Gastrocnemius medialis (tissue), 4 donors: ENCODE measurements at places on chromosomes 5 and 9. TPM values are rescaled to one million over a fixed set of nuclear protein-coding genes. Genes with fewer than 3 reads are reported as not detected.

- H3K4me3 ChIP-seq: no peak overlapping the region
- DNase-seq: no peak
- no peaks in the 10 kb centered on the region for H3K36me3 ChIP-seq
These were observed 79.8 kb upstream of the MELK start for GRCh38 chr9:36492865-36493264.

DNA sequence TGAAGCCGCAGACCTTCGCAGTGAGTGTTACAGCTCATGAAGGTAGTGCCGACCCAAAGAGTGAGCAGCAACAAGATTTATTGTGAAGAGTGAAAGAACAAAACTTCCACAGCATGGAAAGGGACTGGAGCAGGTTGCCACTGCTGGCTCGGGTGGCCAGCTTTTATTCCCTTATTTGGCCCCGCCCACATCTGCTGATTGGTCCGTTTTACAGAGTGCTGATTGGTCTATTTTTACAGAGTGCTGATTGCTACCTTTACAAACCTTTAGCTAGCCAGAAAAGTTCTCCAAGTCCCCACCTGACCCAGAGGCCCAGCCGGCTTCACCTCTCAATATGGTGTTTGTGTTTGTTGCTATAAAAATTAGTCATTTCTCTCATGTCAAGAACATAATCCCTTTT is 49.7 kb downstream of the RECK start:
- DNase-seq: no peak
- peaks cover 10% of the 10 kb centered on the region for H3K4me1 ChIP-seq
- H3K4me3 ChIP-seq: no peak overlapping the region

DNA sequence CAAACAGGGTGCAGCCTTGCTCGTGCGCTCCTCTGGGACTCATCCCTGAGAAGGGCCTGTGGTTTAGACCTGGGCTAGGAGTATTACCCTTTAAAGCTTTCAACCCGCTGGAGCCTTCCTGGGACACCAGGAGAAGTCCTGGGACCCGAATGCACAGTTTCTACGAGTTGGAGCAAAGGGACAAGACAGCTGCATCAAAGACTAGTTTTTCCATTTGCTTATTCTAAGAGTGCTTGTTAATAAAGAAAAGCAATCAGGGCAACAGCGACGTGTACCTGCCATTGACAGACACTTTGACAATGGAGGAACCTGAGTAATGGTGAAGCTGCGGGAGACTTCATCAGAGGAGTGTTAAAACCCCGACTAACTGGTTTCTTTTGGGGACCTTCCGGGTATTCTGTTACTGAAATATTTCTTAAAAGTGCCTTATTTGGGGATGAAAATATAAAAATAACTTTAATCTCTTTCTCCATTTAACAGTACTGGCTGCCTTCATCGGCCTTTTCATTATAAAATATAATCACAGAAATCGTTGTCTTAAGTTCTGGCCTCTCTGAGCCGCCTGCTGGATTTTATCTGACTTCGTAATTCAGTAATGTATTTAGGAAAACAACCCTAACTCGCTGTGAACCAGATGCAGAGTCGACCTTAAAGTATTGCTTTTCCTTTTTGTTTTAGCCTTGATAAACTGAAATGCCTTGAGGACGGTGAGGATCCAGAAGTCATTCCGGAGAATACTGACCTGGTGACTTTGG is 732 bp downstream of the SNAPC3 start:
- peaks cover 16% of the 10 kb centered on the region for H3K4me1 ChIP-seq
- no peaks in the 10 kb centered on the region for H3K27me3 ChIP-seq
- no peak for DNase-seq
- peak overlapping the region; percentile 86 for H3K4me3 ChIP-seq
- peak overlapping the region; percentile 91 for H3K27ac ChIP-seq

DNA sequence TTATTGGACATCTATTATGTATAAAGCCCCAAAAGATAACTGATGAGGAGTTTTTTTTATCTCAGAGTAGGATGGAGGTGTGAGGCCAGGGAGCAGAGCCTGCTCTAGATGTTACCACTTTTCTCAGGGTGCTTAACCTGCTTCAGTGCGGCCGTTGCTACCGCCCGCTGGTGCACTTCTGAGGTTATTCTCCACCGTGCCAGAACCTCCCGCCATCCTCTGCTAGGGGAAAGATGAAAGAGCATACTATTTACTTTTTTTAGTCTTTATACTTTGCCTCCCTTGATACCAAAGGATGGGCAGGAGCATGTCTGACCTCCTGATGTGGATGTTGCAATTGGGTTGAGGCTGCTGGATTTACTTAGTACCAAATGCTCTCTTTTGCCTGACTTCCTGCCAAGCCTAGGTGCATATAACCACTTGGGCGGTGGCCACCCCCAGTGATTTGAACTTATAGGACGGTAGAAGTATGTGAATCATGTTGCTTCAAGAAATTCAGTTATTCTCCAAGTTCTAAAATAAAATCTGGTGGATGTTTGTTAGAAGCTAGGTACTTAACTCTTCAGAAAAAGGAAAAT is 71.1 kb upstream of the HSPB3 start:
- DNase-seq: no peak
- H3K27ac ChIP-seq: no peak overlapping the region
- no peak overlapping the region for H3K4me3 ChIP-seq
- no peaks in the 10 kb centered on the region for H3K4me1 ChIP-seq

DNA sequence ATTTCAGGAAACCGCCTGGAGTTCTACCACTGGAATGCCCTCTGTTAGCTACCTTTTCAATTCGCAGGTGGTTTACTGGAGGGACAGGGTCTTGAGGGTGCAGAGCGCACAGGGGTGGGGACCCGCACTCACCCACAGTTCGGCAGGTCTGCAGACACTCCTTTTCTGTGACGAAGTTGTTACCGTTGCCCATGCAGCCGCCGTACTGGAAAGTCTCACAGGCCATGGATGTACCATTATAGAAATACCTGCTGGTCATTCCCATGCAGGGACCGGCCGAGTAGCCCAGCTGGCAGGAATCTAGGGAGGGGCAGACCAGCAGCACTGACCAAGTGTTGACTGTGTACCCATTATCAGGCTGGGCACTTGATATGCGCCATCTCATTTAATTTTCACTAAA is 16.8 kb downstream of the AMBP start:
- no peak for DNase-seq
- H3K27ac ChIP-seq: no peak overlapping the region

DNA sequence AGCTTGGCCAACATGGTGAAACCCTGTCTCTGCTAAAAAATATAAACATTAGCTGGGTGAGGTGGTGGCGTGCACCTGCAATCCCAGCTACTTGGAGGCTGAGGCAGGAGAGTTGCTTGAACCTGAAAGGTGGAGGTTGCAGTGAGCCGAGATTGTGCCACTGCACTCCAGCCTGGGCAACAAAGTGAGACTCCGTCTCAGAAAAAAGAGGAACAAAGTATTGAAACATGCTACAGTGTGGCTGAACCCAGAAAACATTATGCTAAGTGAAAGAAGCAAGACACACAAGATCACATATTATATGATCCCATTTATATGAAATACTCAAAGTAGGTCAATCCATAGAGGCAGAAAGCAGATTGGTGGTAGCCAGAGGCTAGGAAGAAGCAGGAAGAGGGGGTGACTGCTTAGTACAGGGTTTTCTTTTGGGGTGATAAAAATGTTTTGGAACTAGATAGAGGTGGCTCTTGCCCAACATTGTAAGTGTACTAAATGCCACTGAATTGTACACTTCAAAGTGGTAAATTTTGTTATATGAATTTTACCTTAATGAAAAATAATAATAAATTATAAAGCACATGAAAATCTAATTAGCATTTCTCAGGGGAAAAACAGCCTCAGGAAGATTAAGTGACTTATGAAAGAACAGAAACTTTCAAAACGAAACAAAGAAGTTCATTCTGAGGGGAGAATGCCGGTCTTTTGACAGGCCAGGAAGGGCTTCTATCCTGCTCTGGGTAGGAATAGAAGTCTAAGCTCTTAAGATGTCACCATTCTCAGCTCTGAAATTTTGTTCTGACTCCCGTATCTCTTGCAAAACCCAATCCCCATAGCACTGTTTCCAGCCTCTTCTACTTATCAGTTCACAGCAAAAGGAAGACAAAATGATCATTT is 161.1 kb upstream of the TBCA start:
- no peak overlapping the region for H3K4me3 ChIP-seq
- H3K27ac ChIP-seq: no peak overlapping the region
- H3K36me3 ChIP-seq: no peaks in the 10 kb centered on the region
- no peaks in the 10 kb centered on the region for H3K4me1 ChIP-seq
- no peak for DNase-seq
- H3K27me3 ChIP-seq: no peaks in the 10 kb centered on the region

- H3K27me3 ChIP-seq: no peaks in the 10 kb centered on the region
- no peaks in the 10 kb centered on the region for H3K4me1 ChIP-seq
- H3K36me3 ChIP-seq: no peaks in the 10 kb centered on the region
- no peak overlapping the region for H3K4me3 ChIP-seq
- DNase-seq: no peak
These were observed 139.0 kb upstream of the GABRP start for GRCh38 chr5:170644501-170644900.

DNA sequence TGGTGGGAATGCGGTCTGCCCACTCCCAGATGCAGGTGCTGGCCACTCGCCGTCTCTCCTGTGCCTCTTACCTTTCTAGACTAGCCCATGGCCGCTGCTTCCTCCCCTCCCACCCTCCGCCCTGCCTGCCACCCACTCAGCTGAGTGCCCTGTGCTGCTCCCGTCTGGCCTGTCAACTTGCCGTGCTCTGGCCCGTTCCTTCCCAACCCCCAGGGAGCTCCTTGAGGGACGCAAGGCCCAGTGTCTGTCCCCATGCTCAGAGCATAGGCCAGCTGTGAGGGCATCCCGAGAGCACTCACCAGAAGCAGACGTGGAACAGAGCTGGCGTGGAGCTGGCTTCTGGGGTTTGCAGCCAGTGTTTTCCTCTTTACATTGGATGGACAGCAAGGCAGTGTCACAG is 20.2 kb downstream of the HNRNPH1 start:
- H3K4me1 ChIP-seq: peaks cover 28% of the 10 kb centered on the region
- H3K27me3 ChIP-seq: no peaks in the 10 kb centered on the region
- H3K36me3 ChIP-seq: no peaks in the 10 kb centered on the region
- no peak overlapping the region for H3K4me3 ChIP-seq
- no peak overlapping the region for H3K27ac ChIP-seq

GRCh38 chr5:81694726-81695125 is 56.2 kb downstream of the SSBP2 start:
- DNase-seq: no peak
- H3K27ac ChIP-seq: no peak overlapping the region
- H3K27me3 ChIP-seq: no peaks in the 10 kb centered on the region
- peaks cover 5% of the 10 kb centered on the region for H3K36me3 ChIP-seq

The CA9 gene
- total RNA-seq: not detected

The MEGF10 gene
- 24.7 TPM for total RNA-seq

The SLC34A3 gene
- total RNA-seq: not detected

The GABBR2 gene
- total RNA-seq: 0.46 TPM

The CCNG1 gene
- 63.7 TPM for total RNA-seq

The OBP2B gene
- total RNA-seq: not detected

The OTULINL gene
- total RNA-seq: 0.73 TPM

The C9orf85 gene
- total RNA-seq: 6.1 TPM
